ENCODE measurements at places on chromosomes 6 and 20.

GRCh38 chr6:148677594-148678476, 69.0 kb upstream of the UST start:
- no peak for DNase-seq

DNA sequence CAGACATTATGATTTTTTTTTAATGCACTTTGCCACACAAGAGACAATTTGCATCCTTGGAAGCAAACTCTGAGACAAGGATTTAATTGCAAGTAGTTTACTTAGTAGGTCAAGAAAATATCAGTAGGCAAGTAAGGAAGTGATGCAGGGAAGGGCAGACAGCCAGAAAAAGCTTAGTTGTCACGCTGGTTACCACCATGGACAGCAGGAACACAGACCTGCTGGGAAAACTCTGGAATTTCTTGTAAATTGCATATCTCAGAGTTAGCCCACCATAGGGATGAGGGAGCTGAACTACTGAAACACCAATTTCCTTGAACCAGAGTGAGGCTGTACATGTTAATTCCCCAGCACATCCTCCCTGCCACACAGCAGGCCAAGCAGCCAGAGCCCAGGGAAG, 92.7 kb downstream of the L3MBTL3 start:
- DNase-seq: no peak

- DNase-seq: no peak
Measured at GRCh38 chr6:40672087-40672486, 84.9 kb upstream of the LRFN2 start.

- DNase-seq: no peak
Measured at GRCh38 chr6:137846772-137847313, 20.2 kb upstream of the TNFAIP3 start.

- no peak for DNase-seq
Measured at GRCh38 chr6:108585921-108586536, 25.3 kb downstream of the FOXO3 start.

GRCh38 chr20:6160736-6161135, 37.9 kb upstream of the FERMT1 start:
- no peak for DNase-seq

- no peak for DNase-seq
Measured at GRCh38 chr6:39327507-39327906, 5.0 kb upstream of the KCNK16 start.

GRCh38 chr6:128521282-128521632, 858 bp upstream of the PTPRK start:
- DNase-seq: no peak

GRCh38 chr20:20371681-20372080, 3.8 kb downstream of the INSM1 start:
- no peak for DNase-seq

GRCh38 chr6:75748743-75749538, at the start of gene MYO6:
Gene MYO6 (plus strand): TSS chr6:75749239. CDS start chr6:75817548, 68,309 bp downstream.
- DNase-seq: peak; percentile 51

GRCh38 chr6:111761783-111762312, 111.4 kb downstream of the FYN start:
- DNase-seq: no peak
